NT2/D1 (cell line): ENCODE measurements at places on chromosomes 5 and 9.

DNA sequence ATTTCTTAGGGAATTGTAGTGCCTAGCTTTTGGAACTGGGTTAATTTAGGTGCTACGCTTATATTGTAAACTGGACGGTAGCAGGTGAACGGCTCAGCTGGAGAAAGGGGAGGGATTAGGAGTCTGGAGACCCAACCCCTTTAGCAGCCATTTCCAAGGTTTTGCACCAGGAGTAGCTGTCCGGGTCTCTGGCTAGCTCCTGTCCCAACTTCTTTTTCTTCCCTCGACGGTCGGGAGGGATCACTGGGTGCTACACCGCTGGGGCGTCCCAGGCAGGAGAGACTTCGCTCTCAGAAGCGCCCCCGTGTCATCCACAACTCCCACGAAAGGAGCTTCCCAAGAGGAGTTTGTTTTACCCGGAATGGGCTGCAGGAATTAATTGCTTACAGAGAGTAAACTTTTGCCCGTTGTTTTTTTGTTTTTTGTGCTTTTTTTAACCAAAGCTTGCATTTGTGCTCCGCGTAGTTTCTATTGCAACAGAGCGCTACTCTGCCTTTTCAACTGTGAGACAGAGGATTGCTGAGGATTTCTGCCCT lies 1640.9 kb upstream of the C9orf72 start:
- DNase-seq, result peak; percentile 83

DNA sequence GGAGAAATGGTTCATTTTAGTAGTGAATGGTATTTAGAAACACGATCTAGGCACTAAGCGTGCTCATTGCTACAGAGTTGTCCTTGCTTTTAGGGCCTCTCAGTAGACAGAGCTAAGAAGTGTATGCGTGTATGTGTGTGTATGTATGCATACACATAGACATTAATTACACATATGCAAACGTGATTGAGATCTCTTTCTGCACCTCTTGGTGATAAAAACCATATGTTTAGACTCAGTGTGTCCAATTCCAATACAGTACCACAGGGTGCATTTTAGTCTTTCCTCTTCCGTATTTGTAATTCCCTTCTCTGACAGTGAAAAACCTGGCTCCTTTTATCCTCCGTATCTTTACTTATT lies 13.1 kb downstream of the TRIO start:
- DNase-seq, result no peak

DNA sequence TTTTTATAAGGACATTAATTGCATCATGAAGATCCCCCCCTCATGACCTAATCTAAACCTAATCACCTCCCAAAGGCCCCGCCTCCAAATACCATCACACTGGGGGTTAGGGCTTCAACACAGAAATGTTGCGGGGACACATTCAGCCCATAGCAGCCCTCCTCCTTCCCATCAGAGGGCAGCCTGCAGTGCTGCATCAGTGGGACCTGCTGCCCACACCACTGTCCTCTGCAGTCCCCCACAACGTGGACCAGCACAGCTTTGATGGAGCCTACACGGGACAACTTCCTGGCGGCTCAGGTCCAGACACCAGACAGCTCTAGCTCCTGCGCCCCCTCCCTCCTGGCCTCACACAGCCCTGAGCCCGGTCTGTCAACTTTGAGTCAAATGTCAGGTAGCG lies 70.3 kb downstream of the APTX start:
- DNase-seq, result no peak

- no peak for DNase-seq
Observed at GRCh38 chr5:87242242-87242641, 25.4 kb upstream of the RASA1 start.

DNA sequence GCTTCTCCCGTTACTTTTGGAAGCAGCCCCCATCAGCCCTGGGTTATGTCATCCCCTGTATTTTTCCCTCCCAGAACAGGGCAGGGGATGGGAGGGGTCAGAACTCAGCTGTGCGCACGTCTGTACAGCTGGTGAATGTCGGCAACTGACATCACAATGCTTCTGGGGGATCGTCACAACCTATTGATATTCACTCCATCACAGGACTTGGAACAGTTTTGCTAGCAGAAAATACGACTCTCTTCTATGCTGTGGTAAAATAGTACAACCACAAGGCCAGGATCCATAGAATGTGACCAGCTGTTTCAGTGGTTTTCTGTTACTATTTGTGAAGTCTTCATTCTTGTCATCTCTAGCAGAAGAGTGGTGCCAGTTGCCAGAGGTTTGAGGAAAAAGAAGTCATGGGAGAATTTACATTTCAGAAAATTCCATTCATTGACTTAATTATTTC lies 77.1 kb upstream of the KLF4 start:
- no peak for DNase-seq

- DNase-seq, result no peak
Observed at GRCh38 chr5:177604116-177604521, 4.2 kb downstream of the B4GALT7 start.

DNA sequence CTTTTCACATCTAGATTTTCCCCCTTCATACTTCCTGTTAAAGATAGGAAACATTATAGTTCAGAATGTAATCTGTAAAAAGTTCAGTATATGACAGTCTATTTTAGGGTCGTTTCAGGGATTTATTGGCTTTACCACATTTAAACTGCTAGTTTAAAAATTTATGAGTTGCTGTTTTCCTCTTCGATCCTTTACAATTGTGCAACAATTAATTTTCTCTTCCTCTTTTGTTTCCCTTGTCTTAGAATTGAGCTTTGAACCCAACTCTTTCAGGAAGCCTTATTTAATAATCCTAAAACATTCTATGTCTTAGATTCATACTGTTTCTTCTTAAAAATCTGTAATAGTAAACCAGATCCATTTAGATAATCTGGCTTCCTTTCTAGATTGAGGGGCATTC lies 16.4 kb downstream of the ZSWIM6 start:
- DNase-seq, result no peak
